ENCODE measurements at places on chromosomes 12 and 14.

DNA sequence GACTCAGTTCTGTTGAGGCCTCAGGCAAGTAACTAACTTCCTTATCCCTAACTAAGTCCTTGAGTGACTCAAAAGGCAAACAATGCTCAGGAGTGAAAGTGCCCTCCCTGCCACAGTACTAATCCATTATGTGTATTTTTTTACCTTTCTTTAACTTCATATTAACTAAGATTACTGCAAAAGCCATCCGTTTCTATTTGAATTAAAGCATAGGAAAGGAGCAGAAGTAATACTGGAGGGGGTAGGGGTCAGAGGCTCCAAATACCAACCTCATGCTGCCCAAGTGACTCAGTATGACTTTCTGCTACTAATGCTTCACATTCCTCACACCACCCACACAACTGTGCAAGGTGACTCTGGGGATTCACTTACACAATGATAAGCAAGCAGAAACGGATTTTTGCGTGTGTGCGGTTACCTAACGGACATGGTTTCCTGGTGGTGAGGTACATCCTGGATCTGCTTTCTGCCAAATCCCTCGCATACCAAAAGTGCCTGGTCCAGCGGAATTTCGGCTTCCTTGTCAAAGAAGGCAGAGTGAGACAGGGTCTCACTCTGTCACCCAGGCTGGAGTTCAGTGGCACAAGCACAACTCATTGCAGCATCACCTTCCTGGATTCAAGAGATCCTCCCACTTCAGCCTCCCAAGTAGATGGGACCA is 25.1 kb downstream of the MOK start:
- DNase-seq, result no peak

GRCh38 chr14:89907655-89908054 is 46.9 kb downstream of the EFCAB11 start:
- no peak for DNase-seq

GRCh38 chr14:50875359-50876070 is 3.7 kb downstream of the ABHD12B start:
- DNase-seq, result no peak

- DNase-seq, result no peak
These were observed 46.3 kb downstream of the FLRT2 start for GRCh38 chr14:85576218-85576617.

- no peak for DNase-seq
These were observed 95.4 kb downstream of the DUSP16 start for GRCh38 chr12:12467264-12467663.

DNA sequence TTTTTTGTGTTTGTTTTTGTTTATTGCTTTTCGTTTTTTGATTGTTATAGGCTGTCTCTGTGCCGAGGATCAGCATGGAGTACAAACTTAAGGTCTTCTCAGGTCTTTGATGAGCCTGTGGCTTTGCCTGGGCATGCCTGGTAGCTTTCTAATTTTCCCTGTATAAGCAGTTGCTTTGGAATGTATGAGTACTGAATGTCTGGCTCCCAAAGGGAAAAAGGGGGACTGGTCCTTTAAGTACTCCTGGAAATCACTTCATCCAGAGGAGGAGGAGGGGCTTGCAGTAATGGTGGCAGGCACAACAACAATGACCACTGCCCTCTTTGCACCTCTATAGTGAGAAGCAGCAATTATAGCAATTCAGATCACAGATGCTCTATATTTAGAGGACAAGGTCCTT is 67.6 kb upstream of the TTC7B start:
- DNase-seq, result no peak

- DNase-seq, result no peak
These were observed 4.0 kb downstream of the RASAL1 start for GRCh38 chr12:113131556-113131955.

DNA sequence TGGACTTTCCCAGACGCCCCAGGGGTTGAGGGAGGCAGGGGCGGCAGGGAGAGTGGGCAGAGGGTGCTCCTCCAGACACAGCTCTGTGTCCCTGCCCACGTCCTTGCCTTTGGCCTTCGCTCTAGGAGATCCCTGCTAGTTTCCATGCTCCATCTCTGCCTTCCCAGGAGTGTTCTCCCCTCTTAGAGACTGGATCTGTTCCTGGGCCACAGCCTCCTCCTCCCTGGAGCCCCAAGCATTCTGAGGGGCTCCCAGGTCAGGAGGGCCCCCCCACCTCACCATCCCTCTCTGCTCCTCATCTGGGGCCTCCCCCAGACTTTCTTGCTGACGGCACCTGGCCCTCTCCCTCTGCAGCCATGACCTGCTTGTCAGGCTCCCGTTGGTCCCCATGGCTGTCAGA is 216.0 kb upstream of the FKBP4 start:
- no peak for DNase-seq

DNA sequence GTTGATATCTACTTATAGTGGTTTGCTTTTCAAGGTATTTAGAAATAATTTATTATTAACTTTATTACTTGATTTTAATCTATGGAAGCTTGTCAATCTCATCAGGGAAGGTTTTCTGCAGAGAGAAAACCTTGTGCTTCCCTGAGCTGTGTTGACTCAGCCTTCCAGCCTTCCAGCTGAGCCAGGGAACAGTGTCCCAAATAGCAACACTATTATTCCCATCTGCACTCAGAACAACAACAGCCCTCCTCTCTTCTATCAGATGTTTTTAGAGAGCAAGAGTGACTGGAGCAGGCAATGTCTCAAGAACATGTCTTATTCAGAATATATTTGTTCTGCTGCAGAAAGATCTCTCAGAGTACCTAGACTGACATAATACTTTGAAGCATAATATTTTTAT is 389.9 kb upstream of the GARIN6 start:
- no peak for DNase-seq

DNA sequence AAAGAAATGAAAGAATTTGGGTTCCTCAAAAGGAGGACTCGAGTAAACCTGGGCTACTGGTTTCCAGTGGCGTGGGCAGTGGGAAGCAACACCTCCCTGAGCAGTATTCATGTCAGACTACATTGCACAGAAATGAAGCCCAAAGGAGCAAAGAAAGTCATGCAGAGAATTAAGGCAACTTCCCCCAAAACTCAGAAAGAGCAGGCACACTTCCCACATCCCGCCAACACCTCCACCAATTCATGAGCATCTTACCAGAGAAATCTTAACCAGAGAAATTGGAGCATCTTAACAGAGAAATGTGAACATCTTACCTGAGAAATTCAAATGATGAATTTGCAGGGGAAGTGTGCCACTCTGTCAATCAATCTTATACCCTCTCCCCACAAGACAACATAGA is 36.7 kb downstream of the SLC8A3 start:
- DNase-seq, result no peak

GRCh38 chr14:60328583-60328982 is 79.6 kb downstream of the PPM1A start:
- no peak for DNase-seq

DNA sequence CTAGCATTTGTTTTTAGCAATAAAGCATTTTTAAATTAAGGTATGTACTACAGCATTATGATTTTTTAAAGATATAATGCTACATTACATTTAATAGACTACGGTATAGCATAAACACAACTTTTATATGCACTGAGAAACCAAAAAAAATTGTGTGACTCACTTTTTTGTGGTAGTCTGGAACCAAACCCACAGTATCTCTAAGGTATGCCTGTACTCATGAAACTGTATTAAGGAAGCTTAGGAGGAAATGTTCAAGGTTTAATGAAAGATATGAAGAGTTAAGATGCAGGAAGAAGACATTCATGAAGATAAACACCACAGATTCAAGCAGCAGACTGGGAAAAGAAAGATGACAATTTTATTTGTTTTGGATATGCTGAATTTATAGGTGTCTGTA is 51.7 kb downstream of the PPP1R12A start:
- DNase-seq, result no peak

GRCh38 chr14:93533437-93533836 is 102.7 kb downstream of the UNC79 start:
- DNase-seq, result no peak

GRCh38 chr14:63508033-63508432 is 35.1 kb downstream of the PPP2R5E start:
- no peak for DNase-seq

GRCh38 chr12:113601656-113602263 is 130.1 kb upstream of the LHX5 start:
- no peak for DNase-seq

GRCh38 chr12:98449584-98449983 is 65.8 kb upstream of the TMPO start:
- no peak for DNase-seq

DNA sequence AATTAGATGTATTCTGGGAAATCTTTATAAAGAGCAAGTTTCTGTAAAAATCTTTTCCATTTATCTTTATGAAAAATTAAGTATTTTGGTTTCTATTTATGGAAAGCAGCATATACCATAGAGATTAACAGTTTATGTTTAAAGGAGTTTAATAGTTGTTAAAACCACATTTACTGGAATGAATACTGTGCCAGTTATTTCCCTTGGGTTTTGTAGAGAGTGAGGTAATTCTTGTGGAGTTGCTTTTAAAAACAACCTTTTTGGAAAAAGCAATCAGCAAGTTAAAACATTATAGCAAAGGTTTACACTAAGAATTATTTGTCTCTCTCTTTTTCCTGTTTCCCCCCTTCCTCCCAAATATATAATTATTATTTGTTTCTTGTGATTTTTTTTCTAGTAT is 34.9 kb downstream of the AEBP2 start:
- DNase-seq, result no peak

DNA sequence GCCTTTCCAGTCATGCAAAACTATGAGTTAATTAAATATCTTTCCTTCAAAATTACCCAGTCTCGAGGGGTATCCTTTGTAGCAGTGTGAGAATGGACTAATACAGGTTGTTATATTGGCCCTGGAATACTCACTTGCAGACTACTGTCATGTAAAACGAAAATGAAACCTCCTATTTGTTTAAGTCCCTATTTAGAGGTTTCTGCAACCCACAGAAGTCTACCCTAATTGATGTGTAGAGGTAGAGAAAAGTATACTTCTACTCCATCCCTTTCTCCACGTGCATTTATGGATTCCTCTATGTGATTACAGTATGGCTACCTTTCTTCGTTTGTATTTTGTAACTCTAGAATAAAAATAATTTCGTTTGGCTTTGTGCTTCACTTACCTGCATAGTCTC is 371.1 kb downstream of the FSCB start:
- DNase-seq, result no peak

- DNase-seq, result peak; percentile 35
These were observed 26.9 kb upstream of the IGF1 start for GRCh38 chr12:102507301-102507700.

DNA sequence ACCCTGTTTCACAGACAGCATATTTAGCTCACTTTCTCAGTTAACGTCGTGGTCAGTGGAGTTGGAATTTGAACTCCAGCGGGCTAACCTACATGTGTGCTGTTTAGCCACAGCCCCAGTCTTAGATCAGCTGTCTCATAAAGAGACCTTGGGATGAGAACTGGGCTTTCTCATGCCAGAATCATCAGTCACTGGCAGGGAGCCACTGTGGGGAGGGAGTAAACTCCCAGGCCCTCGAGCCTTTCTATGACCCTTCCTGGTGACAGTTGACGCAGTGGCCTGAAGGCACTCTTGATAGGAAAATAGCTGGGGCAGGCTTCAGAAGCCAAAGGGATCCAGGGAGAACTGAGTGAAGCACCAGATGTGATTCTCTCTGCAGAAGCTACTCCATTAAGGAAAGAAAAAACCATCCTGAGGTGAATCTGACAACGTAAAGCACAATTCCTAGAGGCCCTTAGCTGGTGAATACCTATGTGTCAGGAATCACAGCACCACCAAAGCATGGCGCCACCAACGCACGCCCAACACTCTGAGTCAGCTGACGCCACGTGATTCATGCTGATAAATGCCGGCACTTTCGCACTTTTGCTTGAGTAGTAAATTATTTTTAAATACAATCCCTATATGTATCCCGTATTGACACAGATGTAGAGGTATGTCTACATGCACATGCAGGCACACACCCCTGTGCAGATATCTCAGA is 279.6 kb upstream of the TMEM132C start:
- DNase-seq, result no peak

DNA sequence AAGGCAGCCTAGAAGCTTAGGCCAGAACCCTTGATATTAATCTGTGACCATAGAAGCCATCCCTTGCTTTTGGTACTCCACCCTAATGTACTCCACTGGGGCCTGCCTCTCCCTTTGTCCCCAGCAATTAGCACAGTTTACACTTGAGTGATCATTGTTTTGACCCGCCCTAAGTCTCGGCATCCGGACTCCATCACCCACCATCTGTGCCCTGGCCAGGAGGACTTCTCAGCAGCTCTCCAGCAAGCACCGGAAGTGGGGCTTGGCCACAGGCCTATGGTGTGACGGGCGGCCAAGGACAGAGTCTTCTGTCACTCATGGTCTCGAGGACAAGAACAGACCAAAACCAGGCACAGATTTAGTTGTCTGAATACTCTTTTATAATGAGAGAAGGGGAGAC is 126.5 kb upstream of the NTF3 start:
- no peak for DNase-seq

- no peak for DNase-seq
These were observed 62.8 kb upstream of the FAM222A start for GRCh38 chr12:109650808-109651207.

DNA sequence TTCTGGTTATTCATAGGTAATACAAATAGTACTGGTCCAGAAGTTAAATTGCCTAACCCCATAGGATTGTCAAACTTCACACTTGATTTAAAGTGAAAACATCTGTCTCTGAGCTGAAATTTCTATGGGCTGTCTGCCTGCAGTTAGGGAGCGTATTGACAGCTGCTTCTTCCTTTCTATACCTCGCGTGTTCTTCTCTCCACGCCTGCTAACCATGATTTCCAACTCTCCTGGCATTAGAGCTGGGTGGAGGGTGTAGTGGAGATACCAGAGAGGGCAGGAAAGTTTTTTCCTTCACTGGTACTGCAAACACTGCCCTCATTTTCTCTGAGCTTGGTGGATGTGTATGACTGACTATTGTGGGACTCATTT is 429.0 kb upstream of the FBXO33 start:
- DNase-seq, result no peak

DNA sequence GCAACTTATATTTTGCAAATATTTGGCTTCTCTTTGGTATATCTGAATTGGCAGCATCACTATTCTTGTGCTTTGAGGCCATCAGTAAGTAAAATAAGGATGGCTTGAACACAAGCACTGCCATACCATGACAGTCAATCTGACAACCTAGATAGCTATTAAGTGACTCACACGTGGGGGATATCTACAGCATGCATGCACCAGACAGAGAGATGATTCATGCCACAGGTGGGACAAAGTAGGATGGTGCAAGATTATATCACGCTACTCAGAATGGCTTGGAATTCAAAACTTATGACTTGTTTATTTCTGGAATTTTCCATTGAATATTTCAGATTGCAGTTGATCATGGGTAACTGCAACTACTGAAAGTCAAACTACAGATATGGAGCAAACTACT is 675.6 kb upstream of the MDGA2 start:
- DNase-seq, result no peak

GRCh38 chr12:107544937-107545336 is 140.7 kb upstream of the PWP1 start:
- DNase-seq, result no peak

All from inflammatory macrophage treated with lipopolysaccharide for 4 hours (primary cell).